G401 (cell line): ENCODE measurements at places on chromosomes 6 and 20. TPM values are rescaled to one million over a fixed set of nuclear protein-coding genes. Genes with fewer than 3 reads are reported as not detected.

Gene HLA-DMA
- 11.4 and 15.8 TPM in 2 replicates for total RNA-seq

Gene PRSS35
- 0.07 TPM in 1 of 2 replicates, not detected in the other for total RNA-seq

Gene HNF4A
- total RNA-seq = 0.06 and 0.17 TPM in 2 replicates

Gene RCAN2
- not detected in 2 replicates for total RNA-seq

Gene SDHAF4
- 19.1 and 23.8 TPM in 2 replicates for total RNA-seq

Gene ATP6V1G2
- 3.8 and 4.9 TPM in 2 replicates for total RNA-seq

Gene SULF2
- 27.9 and 44.8 TPM in 2 replicates for total RNA-seq

Gene HRH3
- not detected in 2 replicates for total RNA-seq

Gene TGM2
- total RNA-seq = 13.1 and 23.4 TPM in 2 replicates

Gene PCIF1
- total RNA-seq = 11.6 and 17.7 TPM in 2 replicates
